ENCODE measurements at places on chromosomes 2 and 18.
A peak's percentile ranks its signal among the peaks of the same experiment; 100 is the strongest.

DNA sequence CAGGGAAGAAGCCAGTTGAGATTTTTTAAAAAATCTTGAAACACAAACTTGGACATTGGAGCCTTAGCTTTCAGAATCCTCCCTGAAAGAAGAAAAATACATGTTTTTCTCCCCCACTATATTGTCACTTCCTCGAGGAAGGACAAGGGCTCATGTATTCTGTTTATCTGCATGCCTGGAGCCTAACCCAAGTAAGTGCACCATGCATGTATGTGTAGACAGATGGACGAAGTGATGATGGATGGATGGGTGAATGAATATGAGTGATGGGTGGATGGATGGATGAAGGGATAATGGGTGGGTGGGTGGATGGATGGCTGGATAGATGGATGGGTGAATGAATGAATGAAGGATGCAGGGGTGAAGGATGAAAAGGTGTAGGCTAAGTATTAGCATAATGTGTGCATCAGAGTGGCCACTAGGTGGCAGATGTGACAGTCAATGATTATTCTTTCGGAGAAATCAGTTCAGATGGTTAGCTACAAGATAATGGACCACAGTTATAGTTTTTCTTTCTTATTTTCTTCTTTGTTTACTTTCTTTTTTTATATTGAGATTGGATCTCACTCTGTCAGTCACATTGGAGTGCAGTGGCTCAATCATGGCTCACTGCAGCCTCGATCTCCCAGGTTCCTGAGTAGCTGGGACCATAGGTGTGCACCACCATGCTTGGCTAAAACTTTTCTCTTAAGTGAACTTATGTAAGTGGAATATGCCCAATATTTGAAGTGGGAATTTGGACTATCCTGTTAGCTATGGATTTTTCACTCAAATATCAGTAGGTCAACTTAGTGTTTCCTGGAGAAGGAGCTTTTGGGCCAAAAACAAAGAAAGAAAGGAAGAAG is 18.5 kb upstream of the CCDC93 start:
- no peak overlapping the region for H3K27ac ChIP-seq
- H3K4me1 ChIP-seq: no peaks in the 10 kb centered on the region
- H3K27me3 ChIP-seq: peaks cover 32% of the 10 kb centered on the region
- no peak for DNase-seq
- H3K4me3 ChIP-seq: no peak overlapping the region

GRCh38 chr18:76450452-76451395 is 44.3 kb downstream of the ZNF516 start:
- H3K27me3 ChIP-seq: peaks cover 39% of the 10 kb centered on the region
- no peak for DNase-seq
- H3K4me3 ChIP-seq: peak overlapping the region; percentile 80
- H3K4me1 ChIP-seq: peaks cover 16% of the 10 kb centered on the region
- peaks cover 6% of the 10 kb centered on the region for H3K36me3 ChIP-seq

DNA sequence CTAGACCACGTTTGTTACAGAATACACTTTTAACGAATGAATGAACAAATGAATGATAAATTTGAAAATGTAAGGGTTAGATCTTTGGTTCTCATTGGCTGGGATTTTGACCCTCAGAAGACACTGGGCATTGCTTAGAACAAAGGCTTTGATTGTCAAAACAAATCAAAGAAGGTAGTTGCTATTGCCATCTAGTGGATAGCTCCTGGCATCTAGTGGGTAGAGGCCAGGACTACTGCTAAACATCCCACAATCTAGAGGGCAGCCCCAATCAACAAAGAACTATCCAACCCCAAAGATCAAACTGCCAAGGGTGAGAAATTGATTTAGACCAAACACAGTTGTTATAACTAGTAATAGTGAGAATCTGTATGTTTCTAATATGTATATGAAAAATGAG is 552.3 kb downstream of the KCNJ3 start:
- H3K27ac ChIP-seq: no peak overlapping the region
- no peak overlapping the region for H3K4me3 ChIP-seq
- H3K36me3 ChIP-seq: no peaks in the 10 kb centered on the region
- no peaks in the 10 kb centered on the region for H3K4me1 ChIP-seq
- no peaks in the 10 kb centered on the region for H3K27me3 ChIP-seq
- no peak for DNase-seq

DNA sequence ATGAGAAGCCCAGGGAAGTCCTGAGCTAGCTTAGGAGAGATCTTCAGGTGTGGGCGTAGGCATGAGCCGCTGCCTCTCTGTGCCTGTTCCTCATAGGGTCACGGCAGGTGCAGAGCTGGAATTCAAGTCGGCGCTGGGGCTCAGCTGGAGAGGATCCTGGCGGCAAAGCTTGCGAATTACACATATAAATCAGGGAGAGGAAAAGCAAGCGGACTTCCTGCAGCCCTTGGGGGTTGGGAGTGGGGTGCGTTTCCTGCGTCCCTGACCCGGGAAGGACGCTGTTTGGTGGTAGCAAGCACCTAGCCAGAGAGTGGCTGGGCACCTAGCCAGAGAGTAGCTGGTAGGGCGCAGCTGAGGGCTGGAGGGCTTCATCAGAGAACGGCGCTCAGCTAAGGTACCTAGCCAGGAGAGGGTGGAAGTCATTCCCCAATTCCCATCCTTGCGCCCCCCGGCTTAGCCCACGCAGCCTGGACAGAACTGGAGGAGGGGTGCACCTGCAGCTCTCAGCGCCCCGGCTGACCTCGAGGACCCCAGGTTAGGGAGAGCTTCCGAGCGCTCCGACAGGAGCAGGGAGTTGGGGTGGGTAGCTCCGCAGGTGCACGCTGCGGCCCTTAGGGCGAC is 459 bp upstream of the EFR3B start:
- DNase-seq: no peak
- peaks cover 26% of the 10 kb centered on the region for H3K4me1 ChIP-seq
- peak overlapping the region; percentile 47 for H3K4me3 ChIP-seq
- H3K27ac ChIP-seq: no peak overlapping the region

DNA sequence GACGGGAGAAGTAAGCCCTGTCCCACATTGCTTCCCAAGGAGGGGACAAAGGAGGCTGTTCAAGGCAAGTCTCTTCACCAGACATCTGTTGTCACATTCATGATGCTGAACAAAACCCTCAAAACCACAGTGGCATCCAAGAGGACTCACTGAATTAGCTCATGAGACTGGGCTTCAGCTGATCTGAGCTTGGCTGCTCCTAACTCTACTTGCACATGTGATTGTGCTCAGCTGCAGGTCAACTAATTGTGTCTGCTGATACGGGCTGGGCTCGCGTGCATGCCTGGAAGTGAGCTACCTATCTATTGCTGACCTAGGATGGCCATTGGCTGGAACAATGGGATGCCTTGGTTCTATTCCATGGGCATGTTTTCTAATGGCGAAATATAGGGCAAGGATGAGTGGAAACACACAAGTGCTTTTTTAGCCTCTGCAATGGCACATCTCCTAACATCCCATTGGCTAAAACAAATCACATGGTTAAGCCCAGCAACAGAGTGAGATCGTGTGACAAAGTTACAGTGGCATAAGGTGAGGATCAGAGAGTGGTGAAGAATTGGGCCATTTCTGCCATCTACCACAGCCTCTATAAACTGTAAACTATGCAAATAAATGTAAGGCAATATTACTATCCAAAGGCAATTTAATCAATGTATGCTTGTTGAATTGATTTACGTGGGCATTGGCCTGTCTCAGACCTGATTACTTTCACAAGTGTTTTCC is 52.9 kb upstream of the CAPN13 start:
- no peaks in the 10 kb centered on the region for H3K36me3 ChIP-seq
- H3K27me3 ChIP-seq: peaks cover under 1% of the 10 kb centered on the region
- no peak for DNase-seq
- no peak overlapping the region for H3K27ac ChIP-seq
- H3K4me1 ChIP-seq: no peaks in the 10 kb centered on the region

DNA sequence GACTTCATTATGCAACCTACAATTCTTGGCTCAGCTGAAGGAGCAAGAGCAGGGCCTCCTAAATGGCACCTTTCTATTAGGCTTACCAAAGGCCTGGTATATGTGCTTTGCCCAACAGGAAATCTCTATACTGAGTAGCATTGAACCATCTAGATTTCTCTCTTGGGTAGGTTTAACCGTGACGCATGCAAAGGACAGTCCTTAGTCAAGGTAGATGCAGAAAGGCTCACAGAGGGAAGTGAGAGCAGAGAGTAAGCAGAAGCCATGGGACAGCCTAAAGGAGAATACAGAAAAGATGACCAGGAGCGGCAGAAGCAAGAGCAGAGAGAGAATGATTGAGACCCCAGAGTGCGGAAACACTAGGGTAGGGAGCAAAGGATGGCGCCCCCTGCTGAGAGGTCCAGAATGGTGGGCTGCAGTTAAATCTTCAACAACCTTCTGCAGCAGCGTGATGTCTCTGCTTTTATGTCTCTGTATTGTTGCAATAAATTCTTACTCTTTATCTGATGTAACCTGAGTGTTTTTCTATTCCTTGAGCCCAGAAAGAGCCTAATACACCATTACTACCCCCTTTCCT is 4.7 kb upstream of the OSBPL1A start:
- H3K27ac ChIP-seq: no peak overlapping the region
- H3K27me3 ChIP-seq: peaks cover 26% of the 10 kb centered on the region
- H3K4me1 ChIP-seq: peaks cover 6% of the 10 kb centered on the region
- no peak overlapping the region for H3K4me3 ChIP-seq

DNA sequence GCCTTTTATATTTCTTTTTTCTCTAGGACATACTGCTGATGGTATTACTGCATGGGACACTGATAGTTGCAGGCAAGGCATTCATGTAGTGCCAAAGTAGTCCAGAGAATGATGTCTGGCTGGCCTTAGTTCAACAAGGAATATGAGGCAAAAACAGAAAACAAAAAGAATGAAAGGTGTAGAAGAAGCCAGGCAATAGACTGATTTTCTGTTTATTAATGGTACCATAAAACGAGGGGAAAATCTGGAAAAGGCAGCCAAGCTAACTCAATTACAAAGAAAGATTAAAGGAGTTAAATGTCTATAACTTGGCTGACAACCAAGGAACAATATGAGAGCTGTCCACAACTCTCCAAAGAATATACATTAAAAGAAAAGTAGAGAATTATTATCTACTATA is 284.9 kb downstream of the ZEB2 start:
- peaks cover 74% of the 10 kb centered on the region for H3K4me1 ChIP-seq
- DNase-seq: no peak
- H3K4me3 ChIP-seq: no peak overlapping the region
- H3K36me3 ChIP-seq: peaks cover 9% of the 10 kb centered on the region

- peaks cover 7% of the 10 kb centered on the region for H3K36me3 ChIP-seq
- DNase-seq: no peak
- peak overlapping the region; percentile 3 for H3K27ac ChIP-seq
- peak overlapping the region; percentile 37 for H3K4me3 ChIP-seq
- peaks cover 3% of the 10 kb centered on the region for H3K27me3 ChIP-seq
- peaks cover 51% of the 10 kb centered on the region for H3K4me1 ChIP-seq
These were observed 42.9 kb upstream of the RFX8 start for GRCh38 chr2:101517758-101518271.

GRCh38 chr2:241010531-241011295 is 12.3 kb downstream of the SNED1 start:
- H3K4me1 ChIP-seq: peaks cover 28% of the 10 kb centered on the region
- peaks cover 6% of the 10 kb centered on the region for H3K27me3 ChIP-seq
- H3K4me3 ChIP-seq: no peak overlapping the region
- DNase-seq: no peak
- H3K36me3 ChIP-seq: peaks cover 3% of the 10 kb centered on the region

- DNase-seq: no peak
- H3K4me1 ChIP-seq: no peaks in the 10 kb centered on the region
- no peak overlapping the region for H3K27ac ChIP-seq
- no peaks in the 10 kb centered on the region for H3K27me3 ChIP-seq
- H3K4me3 ChIP-seq: no peak overlapping the region
These were observed 43.6 kb downstream of the POLE4 start for GRCh38 chr2:75002007-75002406.

DNA sequence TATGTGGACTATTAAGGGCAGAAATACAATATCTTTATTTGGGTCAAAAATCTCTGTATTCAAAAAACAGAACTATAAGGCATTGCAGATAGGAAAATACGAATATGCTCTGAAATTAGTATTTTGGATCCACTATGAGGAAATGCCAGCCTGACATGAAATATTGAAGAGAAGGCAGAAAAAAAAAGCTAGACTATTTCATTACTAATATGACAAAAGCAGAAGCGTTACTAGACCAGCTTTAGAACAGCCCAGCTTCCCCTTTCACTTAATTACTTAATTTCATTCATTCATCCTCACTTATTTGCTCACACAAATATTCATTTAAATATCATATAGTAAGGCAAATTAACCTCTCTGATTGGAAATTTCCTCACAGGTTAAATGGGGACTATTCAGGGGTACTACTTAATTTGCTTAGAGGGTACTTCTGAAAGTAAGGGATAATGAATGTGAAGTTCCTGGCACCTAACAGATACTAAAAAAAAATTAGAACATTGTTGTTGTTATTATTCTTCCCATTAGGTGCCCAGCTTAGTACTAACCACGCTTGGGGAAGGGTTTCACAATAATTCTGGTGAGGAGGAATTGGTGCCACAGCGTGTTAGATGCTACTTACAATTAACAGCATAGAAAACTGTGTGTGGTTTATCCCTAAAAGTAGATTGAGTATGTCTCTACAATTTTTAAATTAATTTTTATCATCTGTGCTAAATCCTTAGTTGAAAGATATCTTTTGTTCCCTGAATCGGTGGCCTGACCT is 71.1 kb upstream of the CTLA4 start:
- peaks cover 3% of the 10 kb centered on the region for H3K27me3 ChIP-seq
- DNase-seq: no peak
- peaks cover 36% of the 10 kb centered on the region for H3K4me1 ChIP-seq
- no peak overlapping the region for H3K27ac ChIP-seq

DNA sequence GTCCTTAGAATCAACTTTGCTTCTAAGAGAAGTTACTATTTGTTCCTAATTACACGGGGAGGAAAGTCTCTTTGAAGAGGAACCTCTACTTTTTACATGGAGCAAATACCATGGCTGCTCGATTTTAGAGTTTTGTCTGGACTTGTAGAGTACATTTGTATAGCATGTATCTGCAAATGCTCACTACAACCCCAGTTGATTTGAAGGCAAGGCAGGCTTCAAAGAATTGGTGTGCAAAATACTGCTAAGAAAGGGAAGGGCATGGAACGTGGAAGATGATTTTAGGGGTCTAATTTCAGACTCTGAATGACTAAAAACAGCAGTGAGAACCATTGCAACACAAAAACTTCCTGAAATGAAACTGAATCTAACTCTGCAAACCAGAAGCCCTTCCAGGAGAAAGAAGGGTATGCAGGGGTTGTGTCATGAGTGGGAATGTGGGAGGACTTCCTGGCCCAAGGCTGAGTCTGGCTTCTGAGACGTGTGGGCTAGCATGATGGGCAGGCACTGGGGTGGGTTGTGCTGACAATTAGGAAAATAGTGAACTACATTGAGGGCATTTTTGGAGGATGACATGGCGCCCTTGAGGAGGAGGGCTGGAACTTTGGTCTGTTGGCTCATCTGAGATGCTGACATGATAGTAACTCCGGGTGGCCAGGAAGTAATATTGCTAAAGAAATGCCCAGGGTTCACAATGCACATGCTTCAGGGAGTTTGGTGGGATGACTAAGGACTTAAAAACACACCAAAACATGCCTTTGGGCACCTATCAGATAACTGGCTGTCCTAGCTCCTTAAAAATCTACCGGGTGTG is 18.9 kb upstream of the IL1R2 start:
- no peaks in the 10 kb centered on the region for H3K27me3 ChIP-seq
- no peak overlapping the region for H3K4me3 ChIP-seq
- peaks cover 5% of the 10 kb centered on the region for H3K36me3 ChIP-seq
- H3K27ac ChIP-seq: no peak overlapping the region
- H3K4me1 ChIP-seq: peaks cover 17% of the 10 kb centered on the region
- DNase-seq: no peak

GRCh38 chr2:12543978-12544558 is 172.7 kb upstream of the TRIB2 start:
- no peak overlapping the region for H3K27ac ChIP-seq
- no peak overlapping the region for H3K4me3 ChIP-seq
- no peak for DNase-seq
- H3K36me3 ChIP-seq: peaks cover 1% of the 10 kb centered on the region
- no peaks in the 10 kb centered on the region for H3K27me3 ChIP-seq
- H3K4me1 ChIP-seq: no peaks in the 10 kb centered on the region

All from activated T-helper 1 cell treated with anti-CD3 and anti-CD28 coated beads, Interleukin-12 subunit alpha, Interleukin-12 subunit beta, Interleukin-2, Interleukin-4 antibody, amounts not matched to agents 30 ng/mL and 10 ng/mL and 1 ng/mL, durations not matched to agents 14 hours and 24 hours and 36 hours (primary cell).